ENCODE measurements at places on chromosomes 12 and 14.

GRCh38 chr12:122423258-122424165, 1.0 kb upstream of the CLIP1 start:
- no peak for DNase-seq

DNA sequence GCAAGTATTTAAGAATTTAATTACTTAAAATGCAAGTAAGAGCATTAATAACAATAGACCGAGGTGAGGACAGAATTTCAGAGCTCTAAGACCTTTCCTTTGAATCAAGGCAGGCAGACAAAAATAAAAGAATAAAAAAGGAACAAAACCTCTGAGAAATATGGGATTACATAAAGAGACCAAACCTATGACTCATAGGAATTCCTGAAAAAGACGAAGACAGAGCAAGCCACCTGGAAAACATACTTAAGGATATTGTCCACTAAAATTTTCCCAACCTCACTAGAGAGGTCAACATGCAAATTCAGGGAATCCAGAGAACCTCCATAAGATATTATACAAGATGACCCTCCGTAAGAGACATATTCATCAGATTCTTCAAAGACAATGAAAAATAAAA, 325.1 kb downstream of the AEBP2 start:
- DNase-seq: no peak

- no peak for DNase-seq
Observed at GRCh38 chr12:42853370-42854140, 264.0 kb upstream of the PRICKLE1 start.

GRCh38 chr14:65304239-65304638, 108.3 kb upstream of the FUT8 start:
- no peak for DNase-seq

DNA sequence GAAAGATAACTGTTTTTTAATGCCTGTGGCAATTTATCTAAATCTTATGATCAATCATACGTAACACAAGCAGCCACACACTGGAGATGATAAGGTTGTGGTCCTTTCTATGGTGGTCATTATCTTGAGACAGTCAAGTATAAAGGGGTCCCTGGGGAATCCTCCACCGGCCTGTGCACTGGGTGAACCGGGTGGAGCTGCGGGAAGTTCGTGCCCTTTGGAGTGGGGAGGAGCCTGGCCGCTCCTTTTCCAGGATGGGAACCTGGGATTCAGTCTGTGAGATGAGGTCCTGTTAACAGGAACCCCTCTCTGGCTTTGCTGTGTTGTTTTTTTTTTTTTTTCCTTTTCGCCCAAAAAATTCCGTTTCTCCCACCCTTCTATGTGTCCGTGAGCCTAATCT, 167.5 kb upstream of the RPL10L start:
- no peak for DNase-seq

GRCh38 chr14:22981090-22981875, 1.1 kb downstream of the AJUBA start:
- no peak for DNase-seq

DNA sequence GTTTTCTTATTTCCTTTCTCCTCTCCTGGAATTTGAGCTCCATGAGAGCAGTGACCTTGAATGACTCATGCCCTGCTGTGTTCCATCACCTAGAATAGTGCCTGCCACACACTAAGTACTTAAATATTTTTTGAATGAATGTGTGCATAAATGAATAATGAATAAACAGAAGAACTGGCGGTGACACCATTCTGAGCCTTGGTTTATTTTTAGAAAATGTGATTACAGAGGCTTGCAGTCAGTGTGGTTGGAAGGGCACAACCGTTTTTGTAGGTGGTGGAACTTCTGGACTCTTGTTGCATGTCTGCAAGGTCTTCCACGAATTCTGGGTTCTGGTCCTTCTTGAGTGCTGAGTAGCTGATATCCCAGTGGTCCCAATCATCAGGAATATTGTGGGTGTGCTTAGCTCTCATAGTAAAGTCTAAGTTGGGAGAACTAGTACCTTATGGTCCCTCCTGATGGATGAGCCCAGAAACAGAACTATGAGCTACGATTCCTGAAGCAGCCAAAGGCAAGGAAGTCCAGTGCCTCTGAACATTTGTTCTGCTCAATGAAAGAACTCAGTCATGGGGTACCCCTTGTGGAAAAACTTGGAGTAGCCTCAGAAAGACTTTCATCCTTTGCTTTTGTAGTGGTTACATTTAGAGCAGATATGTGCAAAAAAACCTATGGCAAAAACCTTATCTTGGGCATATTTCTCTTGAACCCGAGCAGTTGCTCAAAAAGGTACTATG, 28.8 kb upstream of the BHLHE41 start:
- DNase-seq: no peak

- DNase-seq: no peak
Observed at GRCh38 chr12:76698316-76698715, 65.6 kb upstream of the ZDHHC17 start.

DNA sequence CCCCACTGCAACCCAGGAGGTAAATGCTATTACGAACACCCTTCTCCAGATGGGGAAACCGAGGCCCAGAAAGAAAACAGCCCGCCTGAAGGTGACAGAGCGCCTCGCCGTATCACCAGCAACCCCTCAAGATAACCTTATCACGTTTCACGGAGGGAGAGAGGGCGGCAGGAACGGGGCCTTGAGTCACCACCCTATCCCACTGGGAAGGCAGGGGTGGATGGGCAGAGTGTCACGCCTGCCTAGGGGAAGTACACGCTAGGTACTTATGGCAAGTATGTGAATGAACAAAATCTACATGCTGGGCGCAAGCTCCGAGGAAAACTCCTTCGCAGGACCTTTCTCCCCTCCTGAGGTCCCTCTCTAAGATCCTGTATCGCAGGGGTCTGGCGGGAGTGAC, 17.8 kb downstream of the NCOR2 start:
- DNase-seq: no peak

- DNase-seq: no peak
Observed at GRCh38 chr14:33714527-33715226, 236.2 kb downstream of the EGLN3 start.

GRCh38 chr14:36975834-36976233, 196.6 kb downstream of the SLC25A21 start:
- no peak for DNase-seq
